ENCODE measurements at places on chromosomes 6 and 20.
A peak's percentile ranks its signal among the peaks of the same experiment; 100 is the strongest.

GRCh38 chr6:20778912-20779311, 244.7 kb downstream of the CDKAL1 start:
- no peak for DNase-seq

DNA sequence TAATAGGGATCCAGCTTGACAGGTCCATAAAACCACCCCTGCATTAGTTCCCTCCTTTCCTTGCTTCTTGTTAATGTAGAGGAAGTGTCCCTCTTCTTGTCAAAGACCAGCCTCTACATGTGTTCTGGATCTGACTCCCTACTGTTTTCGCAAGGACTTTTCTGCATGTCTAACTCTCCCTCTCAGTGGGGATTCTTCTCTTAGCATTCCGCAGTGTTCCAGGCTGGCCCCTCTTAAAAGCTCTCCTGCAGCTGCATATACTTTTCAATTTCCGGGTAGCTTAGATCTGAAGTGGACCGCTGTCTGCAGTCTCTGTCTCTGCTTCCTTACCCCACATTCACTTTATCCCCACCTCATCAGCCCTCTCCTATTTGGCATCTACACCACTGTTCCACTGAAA, 96.1 kb upstream of the MAN1A1 start:
- no peak for DNase-seq

GRCh38 chr6:26362093-26362835, 2.7 kb upstream of the BTN3A2 start:
- no peak for DNase-seq

- DNase-seq: peak; percentile 55
These were observed 917 bp upstream of the TEAD3 start for GRCh38 chr6:35497571-35498421.

GRCh38 chr6:25175681-25176080, 103.5 kb upstream of the CARMIL1 start:
- DNase-seq: no peak
